ENCODE measurements at places on chromosomes 5 and 9. TPM values are rescaled to one million over a fixed set of nuclear protein-coding genes. Genes with fewer than 3 reads are reported as not detected.

Gene GRXCR2
- total RNA-seq: not detected

Gene IRGM
- total RNA-seq: 0.48 TPM

GRCh38 chr5:89071941-89072331 is 189.0 kb upstream of the MEF2C start:
- DNase-seq: no peak

DNA sequence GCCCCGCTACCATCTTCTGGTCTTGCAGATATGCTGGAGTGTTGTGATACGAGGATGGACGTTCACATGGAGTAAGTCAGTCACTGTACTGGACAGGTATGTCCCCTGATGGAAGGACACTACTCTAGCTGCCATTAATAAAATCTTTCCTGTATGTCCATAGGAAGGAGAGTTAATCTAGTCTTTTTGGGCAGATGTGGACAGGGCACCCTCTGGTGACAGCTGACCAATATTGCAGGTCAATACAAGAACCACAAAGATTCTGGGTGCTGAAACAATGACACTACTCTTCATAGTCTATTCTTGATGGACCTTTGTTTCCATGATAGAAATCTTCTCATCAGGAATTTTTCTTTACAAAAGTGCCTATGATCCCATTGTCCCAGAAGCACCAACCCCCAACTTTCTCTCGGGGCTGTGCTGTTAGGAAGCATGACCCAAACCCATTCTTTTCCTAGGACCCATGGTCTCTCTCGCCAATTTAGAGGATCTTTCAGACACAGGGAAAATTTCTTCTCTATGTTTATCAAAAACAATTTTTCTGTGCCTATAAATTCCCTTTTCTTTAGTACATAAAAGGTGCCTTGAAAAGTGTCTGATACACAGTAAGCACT is 376.9 kb downstream of the DTWD2 start:
- DNase-seq: no peak

DNA sequence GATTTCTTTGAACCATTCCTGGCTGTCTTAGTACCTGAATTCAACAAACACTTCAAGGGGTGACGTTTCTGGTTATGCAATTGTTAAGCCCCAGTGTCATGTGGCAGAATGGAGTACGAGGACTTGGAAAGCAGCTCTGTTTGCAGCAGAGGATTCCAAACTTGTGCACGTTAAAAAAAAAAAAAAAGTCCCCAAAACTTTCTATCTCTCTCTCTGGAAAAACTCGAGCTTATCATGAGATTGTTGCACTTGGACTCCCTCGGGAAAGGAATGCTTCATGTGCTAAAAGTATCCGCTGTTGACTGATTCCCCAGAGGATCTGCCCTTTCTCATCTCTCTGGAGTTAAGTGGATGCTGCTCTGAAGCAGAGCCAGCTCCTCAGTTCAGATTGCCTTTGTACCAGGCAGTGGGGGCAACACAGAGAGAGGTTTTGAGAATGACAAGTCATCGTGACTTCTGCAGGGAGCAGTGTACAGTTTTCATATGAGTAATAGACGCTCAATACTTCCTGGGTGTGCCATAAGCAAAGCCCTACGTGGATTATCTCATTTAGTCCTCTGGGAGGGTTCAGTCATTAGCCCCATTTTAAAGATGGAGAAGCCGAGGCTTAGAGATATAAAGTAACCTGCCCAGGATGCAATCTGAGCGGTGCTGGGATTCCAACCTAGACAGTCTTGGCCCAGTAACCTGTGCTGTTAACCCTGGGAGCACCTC is 28.1 kb downstream of the TMOD1 start:
- DNase-seq: no peak

- DNase-seq: no peak
Observed at GRCh38 chr5:129125819-129126218, 31.3 kb downstream of the ISOC1 start.

DNA sequence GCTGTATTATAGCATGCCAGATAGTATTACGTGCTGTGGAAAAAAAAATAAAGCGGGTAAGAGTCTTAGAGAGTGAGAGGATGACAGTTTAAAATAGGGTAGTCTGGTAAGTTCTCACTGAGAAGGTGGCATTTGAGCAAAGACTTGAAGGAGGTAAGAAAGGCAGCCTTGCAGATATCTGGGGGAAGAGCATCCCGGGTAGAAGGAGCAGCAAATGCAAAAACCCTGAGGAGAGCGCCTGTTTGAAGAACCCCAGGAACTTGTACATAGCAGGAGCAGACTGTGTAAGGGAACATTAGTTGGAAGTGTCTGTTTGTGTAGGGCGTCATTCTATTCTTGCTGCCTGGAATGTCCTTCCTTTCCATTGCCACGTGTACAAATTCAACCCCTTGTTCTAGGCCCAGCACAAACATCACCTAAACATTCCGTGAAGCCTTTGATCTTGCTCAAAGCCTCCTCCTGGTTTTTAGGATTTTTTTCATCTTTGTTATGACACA is 2.6 kb downstream of the AP3S1 start:
- no peak for DNase-seq

DNA sequence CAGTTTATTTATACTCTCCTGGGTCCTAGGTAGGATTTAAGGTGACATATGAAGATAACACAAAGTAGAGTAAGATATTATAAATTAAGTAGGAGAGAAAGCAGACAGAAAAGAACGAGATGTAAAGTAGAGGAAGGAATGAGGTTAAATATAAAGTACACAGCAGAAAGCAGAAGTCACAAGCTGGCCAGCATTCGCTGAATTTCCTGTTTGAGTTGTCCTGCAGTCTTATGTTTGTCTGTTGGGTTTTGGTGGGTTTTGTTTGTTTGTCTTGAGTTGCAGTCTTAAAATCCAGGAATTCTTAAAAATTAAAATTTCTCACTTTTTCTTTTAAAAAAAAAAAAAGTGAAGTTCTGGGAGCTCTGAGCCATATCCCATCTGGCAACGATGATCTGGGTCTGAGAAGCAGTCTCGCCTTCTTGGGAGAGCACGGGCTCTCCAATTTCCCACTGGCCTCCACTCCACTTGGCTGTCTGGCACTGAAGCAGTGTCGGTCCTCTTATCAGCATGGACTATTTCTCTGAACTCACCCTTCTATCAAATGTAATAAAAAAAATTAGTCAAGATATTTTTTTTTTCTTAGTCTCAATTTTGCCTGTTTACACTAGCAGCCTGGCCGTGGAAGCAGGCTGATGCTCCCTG is 2.0 kb downstream of the S100Z start:
- DNase-seq: no peak

DNA sequence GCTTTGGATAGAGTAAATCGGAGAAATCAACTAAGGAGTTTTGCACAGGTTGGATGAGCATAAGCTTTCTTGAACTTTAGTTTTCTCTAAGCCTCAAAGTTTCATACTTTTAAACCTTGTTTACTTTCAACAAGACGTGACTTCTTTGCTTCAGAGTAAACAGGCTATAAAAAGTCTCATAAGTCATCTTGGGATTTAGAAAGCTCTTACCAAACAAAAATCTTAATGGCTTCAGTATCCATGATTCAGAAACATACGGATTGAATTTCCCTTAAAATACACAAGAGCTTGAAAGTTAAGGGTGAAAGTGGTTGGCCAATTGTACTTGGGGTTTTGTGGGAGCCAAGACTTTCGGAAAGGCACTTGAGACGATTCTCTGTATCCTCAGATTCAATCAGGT is 270.9 kb upstream of the ANKH start:
- DNase-seq: no peak
